ENCODE measurements at places on chromosomes 7 and 10.

GRCh38 chr10:48572414-48572813 lies 32.5 kb downstream of the ARHGAP22 start:
- no peak for DNase-seq

DNA sequence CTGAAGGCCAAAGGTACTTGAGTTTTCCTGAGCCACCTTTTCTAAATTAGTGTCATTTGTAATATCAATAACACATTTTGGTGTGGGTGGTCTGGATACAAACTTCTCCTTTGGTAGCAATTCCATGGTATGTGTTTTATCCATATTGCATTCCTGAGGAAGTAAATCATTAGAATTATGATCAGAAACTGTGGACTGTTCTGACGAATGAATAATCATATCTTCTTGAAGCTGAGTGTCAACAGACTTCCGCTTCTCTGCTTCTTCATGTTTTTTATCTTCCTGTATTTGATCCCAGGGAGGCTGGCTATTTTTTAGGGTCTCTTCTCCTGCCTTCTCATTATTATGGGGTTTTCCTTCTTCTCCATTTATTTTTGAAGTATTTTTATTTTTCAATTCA lies 81.4 kb downstream of the NRBF2 start:
- DNase-seq: peak; percentile 26

DNA sequence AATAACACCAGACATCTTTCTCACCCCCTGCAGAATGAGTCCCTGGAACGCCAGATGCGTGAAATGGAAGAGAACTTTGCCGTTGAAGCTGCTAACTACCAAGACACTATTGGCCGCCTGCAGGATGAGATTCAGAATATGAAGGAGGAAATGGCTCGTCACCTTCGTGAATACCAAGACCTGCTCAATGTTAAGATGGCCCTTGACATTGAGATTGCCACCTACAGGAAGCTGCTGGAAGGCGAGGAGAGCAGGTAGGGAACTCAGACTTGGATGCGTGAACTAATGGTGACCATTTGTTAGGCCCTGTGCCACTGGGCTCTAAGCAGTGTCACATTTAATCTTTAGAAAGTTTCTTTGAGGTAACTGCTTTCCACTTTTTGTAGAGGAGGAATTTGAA lies 7.1 kb downstream of the VIM start:
- DNase-seq: no peak

- peak; percentile 5 for DNase-seq
These were observed 125.0 kb downstream of the FOXP2 start for GRCh38 chr7:114539575-114539974.

GRCh38 chr7:128801667-128802418 lies 10.1 kb downstream of the CCDC136 start:
- no peak for DNase-seq

DNA sequence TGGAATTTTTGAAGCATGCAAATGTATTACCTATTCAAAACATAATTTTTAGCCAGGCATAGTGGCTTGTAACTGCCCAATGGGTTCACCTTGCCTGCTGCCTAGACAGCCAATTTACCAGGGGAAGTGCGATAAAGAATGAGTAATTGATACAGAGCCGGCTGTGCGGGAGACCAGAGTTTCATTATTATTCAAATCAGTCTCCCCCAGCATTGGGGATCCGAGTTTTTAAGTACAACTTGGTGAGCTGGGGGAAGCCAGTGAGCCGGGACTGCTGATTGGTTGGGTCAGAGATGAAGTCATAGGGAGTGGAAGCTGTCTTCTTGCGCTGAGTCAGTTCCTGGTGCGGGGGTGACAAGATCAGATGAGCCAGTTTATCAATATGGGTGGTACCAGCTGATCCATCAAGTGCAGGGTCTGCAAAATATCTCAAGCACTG lies 29.1 kb upstream of the NRBF2 start:
- DNase-seq: peak; percentile 57

DNA sequence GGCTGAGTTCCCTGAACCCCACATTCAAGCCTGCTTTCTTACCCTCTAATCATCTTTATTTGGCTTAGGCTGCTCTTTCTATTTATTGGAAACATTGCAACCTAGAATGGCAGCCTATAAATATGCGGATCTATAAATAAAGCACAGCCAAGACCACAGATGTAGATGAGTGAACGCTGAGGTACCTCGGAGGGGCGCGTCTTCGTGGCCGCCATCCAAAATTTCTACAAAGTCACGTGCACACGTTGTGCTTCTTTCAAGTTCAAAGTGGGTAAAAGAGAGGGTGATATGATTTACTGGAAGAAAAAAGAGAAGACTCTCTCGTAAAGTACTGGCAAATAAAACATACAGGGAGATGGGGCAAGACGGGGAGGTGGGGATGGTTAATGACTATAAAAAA lies 132.6 kb upstream of the RSU1 start:
- DNase-seq: no peak
